ENCODE measurements at places on chromosomes 5 and 9.

DNA sequence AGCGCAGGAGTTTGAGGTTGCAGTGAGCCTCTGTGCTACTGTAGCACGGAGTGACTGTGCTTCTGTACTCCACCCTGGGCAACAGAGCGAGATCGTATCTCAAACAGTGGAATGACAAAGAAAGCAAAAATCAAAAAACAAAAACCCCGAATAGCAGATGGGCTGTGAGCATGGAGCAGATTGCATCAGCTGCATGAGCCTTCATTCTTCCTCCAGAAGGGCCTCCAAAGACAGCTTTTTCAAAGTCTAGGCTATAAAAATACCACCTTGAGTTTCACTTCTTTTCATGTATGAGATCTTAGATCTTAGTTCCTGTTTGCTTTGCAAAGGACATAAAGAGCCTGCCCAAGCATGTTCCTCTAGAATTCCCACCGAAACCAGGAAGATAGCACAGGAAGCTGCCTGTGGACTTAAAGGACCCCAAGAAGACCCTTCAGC is 15.0 kb upstream of the HSPB3 start:
- DNase-seq, result no peak

- no peak for DNase-seq
Measured at GRCh38 chr5:68873198-68873597, 220.6 kb upstream of the SLC30A5 start.

GRCh38 chr5:139708877-139709581 is 60.9 kb downstream of the CXXC5 start:
- DNase-seq, result no peak

GRCh38 chr5:53090229-53090628 is 19.3 kb downstream of the MOCS2 start:
- DNase-seq, result no peak

DNA sequence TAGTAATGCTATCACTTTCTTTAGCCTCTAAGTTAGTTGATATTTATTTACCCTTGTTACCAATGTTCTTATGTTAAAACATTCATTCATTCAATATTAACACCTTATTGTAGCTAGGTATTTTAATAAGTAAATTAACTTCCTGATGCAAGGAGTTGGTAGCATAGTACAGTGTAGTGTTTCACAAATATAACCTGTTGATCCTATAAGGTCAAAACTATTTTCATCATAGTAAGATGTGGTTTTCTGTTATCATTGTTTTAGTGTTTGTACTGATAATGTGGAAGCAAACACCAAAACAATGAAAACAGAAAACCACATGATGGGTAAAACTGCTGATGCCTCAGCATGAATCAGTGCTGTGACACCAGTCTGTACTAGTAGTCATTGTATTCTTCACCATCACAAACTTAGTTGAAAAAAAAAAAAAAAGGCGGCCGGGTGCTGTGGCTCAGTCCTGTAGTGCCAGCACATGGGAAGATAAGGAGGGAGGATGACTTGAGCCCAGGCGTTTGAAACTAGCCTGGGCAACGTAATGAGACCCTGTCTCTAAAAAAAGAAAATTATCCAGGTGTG is 36.5 kb downstream of the ZCCHC7 start:
- DNase-seq, result no peak

GRCh38 chr5:53063791-53064190 is 45.8 kb downstream of the MOCS2 start:
- DNase-seq, result no peak

- no peak for DNase-seq
Measured at GRCh38 chr9:115642285-115642684, 511.3 kb upstream of the PAPPA start.

- DNase-seq, result no peak
Measured at GRCh38 chr5:180072556-180072955, 997 bp upstream of the RNF130 start.

Data from activated CD4-positive, alpha-beta T cell treated with anti-CD3 and anti-CD28 coated beads, Interleukin-2, amount 50 U/mL, for 48 hours (primary cell).